Activated CD8-positive, alpha-beta memory T cell treated with anti-CD3 and anti-CD28 coated beads, Interleukin-2, amount 10 ng/mL, durations not matched to agents 7 days and 5 days (primary cell): ENCODE measurements at places on chromosomes 2 and 18. TPM values are rescaled to one million over a fixed set of nuclear protein-coding genes. Genes with fewer than 3 reads are reported as not detected.

The LYG2 gene
- not detected for total RNA-seq

- H3K27me3 ChIP-seq = no peaks in the 10 kb centered on the region
- no peak overlapping the region for H3K4me3 ChIP-seq
- H3K27ac ChIP-seq = no peak overlapping the region
- peaks cover 23% of the 10 kb centered on the region for H3K36me3 ChIP-seq
- no peak for DNase-seq
- H3K4me1 ChIP-seq = no peaks in the 10 kb centered on the region
These were observed 49.1 kb downstream of the CLIP4 start for GRCh38 chr2:29164091-29164846.

GRCh38 chr2:108278631-108279030 lies 10.1 kb upstream of the SULT1C2 start:
- no peaks in the 10 kb centered on the region for H3K4me1 ChIP-seq
- no peak overlapping the region for H3K27ac ChIP-seq
- DNase-seq = no peak
- no peaks in the 10 kb centered on the region for H3K36me3 ChIP-seq
- H3K4me3 ChIP-seq = no peak overlapping the region

- no peak overlapping the region for H3K27ac ChIP-seq
- no peak overlapping the region for H3K4me3 ChIP-seq
- peaks cover 12% of the 10 kb centered on the region for H3K4me1 ChIP-seq
- no peaks in the 10 kb centered on the region for H3K27me3 ChIP-seq
- H3K36me3 ChIP-seq = no peaks in the 10 kb centered on the region
- DNase-seq = no peak
These were observed 51.2 kb upstream of the PXDN start for GRCh38 chr2:1795261-1796231.

The RND3 gene
- not detected for total RNA-seq

- H3K27me3 ChIP-seq = peaks cover 40% of the 10 kb centered on the region
- no peaks in the 10 kb centered on the region for H3K36me3 ChIP-seq
- H3K4me3 ChIP-seq = no peak overlapping the region
- DNase-seq = no peak
These were observed 1.8 kb downstream of the AFF3 start for GRCh38 chr2:100140582-100140981.

The FAP gene
- total RNA-seq = not detected

GRCh38 chr2:239118264-239118663 lies 270.4 kb downstream of the TWIST2 start:
- peaks cover 25% of the 10 kb centered on the region for H3K4me1 ChIP-seq
- H3K27ac ChIP-seq = no peak overlapping the region
- no peak for DNase-seq
- H3K36me3 ChIP-seq = no peaks in the 10 kb centered on the region

- H3K4me3 ChIP-seq = no peak overlapping the region
- no peaks in the 10 kb centered on the region for H3K4me1 ChIP-seq
- H3K27me3 ChIP-seq = no peaks in the 10 kb centered on the region
- no peak overlapping the region for H3K27ac ChIP-seq
- no peaks in the 10 kb centered on the region for H3K36me3 ChIP-seq
These were observed 508.9 kb upstream of the MYT1L start for GRCh38 chr2:2839782-2840531.

DNA sequence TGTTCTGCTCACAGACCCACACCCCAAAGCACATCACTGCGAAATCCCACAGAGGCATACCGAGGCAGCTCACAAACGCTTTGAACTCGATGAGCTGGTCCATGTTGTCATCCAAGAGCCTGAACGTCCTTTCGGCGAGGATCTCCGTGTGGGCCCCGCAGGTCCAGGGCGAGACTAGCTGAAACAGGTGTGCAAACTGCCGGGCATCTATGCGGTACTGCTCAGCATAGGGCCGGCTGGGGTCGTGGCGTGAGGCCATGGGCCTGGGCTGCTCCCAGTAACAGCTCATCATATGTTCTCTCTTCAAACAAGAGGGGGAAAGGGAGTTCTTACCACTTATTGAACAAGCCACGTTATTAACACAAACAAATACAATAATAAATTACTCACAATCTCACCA lies 20.1 kb downstream of the RPL31 start:
- H3K36me3 ChIP-seq = peaks cover 9% of the 10 kb centered on the region
- H3K27ac ChIP-seq = no peak overlapping the region
- DNase-seq = no peak
- H3K4me1 ChIP-seq = no peaks in the 10 kb centered on the region
- no peak overlapping the region for H3K4me3 ChIP-seq
- H3K27me3 ChIP-seq = no peaks in the 10 kb centered on the region

The TGFBRAP1 gene
- total RNA-seq = 19.4 TPM
